GM12892 (cell line): ENCODE measurements at places on chromosomes 5 and 9.

DNA sequence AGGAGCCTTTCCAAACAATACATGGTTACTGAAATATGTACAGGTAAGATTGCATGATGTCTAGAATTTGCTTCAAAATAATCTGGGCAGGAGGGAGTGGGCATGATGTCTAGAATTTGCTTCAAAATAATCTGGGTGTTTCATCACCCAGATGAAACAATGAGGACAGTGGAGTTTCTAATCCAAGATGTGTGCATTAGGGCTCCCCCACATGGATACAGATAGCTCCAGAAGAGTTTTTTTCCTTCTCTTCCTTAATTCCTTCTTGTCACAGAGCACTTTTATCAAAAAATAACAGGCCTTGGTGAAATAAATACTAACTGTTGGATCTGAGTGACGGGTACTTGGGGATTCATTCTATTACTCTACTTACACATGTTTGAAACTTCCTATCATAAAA lies 14.9 kb downstream of the ATOX1 start:
- no peak for DNase-seq

GRCh38 chr9:132487351-132487791 lies 77.4 kb downstream of the CFAP77 start:
- no peak for DNase-seq

DNA sequence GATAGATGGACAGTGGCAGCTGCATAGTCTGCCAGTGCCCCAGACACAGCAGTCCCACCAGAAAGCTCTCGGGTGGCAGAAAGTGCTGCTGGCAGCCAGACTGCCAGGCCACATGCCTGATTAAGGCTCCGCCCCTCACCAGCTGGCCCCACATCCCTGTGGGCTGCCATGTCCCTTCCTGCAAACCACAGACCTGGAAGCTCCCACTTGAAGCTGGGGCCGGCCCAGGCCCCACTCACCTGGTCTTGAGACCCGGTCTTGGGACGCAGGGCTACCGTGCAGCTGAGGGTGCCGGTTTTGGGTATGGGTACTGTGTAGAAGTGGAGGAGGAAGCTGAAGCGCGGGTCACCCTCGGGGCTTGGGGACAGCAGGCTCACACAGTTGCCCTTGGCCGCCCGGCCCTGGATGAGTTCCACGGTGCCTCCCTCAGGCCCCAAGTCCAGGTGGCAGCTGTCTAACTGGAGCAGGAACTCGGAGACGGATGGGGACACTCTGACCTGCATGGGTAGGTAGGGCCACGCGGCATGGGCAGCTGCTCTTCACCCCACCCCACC lies 15.3 kb downstream of the FPGS start:
- DNase-seq: no peak

DNA sequence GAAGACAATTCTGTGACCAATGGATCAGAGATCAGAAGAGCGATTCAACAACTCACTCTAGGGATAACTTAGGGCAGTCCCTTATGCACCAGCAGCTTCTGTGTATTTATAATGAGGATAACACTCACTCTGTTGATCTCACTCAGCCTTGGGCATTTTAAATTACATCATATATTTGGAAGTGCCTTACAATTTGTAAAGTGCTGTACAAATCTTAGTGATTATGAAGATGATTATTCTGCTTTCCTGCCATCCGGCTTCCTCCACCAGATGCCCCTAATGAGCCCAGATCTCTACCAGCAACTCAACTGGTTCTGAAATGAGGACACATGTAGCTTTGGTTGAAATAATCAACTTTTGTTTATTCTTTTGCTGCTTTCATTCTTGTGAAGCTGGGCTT lies 105.3 kb downstream of the PCSK1 start:
- no peak for DNase-seq

DNA sequence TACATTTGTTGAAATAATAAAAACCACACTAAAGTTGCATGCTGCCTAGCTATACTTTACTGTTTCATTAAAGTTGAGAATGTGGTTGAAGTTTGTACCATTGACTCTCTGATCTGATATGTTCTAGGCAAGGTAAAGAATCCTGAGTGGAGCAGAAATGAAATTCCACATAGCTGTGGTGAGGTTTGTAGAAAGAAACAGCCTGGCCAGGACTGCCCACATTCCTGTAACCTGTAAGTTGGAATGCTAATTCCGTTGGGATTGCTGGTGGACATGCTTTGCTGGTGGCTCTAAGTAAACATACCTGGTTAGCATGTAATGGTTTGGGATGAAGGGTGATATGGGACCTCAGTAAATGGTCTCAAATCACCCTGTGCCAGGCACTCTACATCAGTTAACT lies 16.8 kb downstream of the NFX1 start:
- DNase-seq: no peak
